HL-60 (cell line): ENCODE measurements at places on chromosomes 3 and 15.
A peak's percentile ranks its signal among the peaks of the same experiment; 100 is the strongest.

DNA sequence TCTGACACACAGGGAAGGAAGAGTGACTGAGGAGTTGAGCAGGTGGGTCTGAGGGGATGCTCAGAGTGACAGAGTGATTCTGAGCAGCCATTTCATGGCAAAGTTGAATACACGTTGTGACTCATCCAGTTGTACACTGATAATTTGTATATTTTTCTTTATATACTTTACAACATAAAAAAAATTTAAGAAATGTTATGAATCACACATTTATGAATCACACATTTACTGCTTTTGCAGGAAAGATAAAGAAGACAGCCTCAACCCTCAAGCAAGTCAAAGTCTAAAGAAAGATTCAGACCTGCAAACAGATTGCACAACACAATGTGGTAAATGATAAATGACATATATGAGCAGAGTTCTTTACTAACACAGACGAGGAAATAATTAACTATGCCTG, 21.0 kb upstream of the CHMP2B start:
- DNase-seq = no peak

DNA sequence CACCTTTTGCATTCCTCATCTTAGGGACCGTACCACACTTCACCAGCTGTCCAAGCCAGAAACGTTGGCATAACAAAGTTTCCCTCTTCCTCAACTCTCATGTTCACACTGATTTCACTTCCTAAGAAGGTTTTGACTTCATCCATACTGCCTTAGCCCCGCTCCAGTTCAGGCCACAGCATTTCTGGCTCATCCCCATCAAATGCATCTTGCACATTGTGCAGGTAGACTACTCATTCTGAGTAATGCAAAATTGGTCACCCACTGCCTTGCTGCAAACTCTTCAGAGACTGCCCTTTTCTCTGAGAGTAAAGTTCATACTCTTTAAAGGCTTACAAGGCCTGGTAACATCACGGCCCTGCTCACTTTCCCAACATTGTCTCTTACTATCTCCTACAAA, 8.8 kb downstream of the NUSAP1 start:
- no peak for DNase-seq

DNA sequence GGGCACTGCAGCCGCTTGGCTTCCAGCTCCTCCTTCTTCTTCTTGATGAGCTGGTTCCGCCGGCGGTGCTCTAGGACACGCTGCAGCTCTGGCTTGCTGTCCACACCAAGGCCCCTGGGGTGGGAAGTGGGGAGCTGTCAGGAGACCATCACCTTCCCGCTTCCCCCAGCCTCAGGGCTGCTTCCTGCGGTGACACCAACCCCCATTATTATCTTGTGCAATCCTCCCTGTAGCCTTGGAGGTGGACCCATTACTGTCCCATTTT, 10.0 kb downstream of the FAM107A start:
- DNase-seq = no peak

GRCh38 chr15:88497109-88497765, 29.7 kb downstream of the MRPS11 start:
- DNase-seq = no peak

DNA sequence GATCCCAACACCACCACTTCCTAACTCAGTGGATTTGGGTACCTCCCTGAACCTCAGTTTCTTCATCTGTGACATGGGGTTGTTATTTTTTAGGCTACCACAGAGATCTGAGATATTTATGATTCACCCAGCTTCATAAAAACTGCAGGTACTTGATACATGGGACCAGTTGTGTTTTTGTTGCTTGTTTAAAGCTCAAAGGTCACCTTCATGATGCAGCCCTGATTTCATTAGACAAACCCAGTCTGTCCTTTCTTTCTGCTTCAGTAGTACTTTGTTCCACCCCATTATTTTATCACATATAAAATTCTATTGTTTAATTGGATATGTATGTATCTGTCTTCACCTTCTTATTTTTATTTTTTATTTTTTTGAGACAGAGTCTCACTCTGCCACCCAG, 57.4 kb upstream of the C15orf61 start:
- no peak for DNase-seq

GRCh38 chr15:42903388-42904324, 16.9 kb downstream of the TTBK2 start:
- no peak for DNase-seq

- peak; percentile 77 for DNase-seq
These were observed 15.2 kb downstream of the EFCC1 start for GRCh38 chr3:129016356-129016719.

DNA sequence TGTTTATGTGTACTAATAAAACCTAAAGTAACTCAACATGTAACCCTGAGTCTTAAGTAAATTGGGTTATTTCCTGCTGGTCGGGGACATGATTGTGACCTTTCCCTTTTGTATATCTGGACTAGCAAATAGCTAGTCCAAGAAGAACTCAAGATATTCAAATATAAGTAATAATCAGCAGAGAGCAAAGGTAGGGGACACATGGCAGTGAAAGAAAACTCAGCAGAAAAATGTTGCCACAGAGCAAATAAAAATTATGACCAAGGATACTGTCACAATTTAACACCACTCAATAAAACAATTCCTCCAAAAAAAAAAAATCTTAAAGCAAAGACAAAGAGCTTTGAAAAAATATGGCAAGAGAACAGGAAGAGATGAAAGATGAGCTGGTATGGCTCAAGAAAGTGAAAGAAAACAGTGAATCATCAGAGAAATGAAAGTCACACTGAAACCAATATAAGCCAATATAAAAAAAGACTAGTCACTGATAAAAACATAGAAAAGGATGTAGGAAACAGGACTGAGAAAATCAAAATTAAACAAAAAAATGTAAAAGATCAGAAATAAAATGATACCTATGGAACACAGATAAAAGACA, 43.4 kb downstream of the HLTF start:
- DNase-seq = no peak
